ENCODE measurements at places on chromosomes 6 and 20.

DNA sequence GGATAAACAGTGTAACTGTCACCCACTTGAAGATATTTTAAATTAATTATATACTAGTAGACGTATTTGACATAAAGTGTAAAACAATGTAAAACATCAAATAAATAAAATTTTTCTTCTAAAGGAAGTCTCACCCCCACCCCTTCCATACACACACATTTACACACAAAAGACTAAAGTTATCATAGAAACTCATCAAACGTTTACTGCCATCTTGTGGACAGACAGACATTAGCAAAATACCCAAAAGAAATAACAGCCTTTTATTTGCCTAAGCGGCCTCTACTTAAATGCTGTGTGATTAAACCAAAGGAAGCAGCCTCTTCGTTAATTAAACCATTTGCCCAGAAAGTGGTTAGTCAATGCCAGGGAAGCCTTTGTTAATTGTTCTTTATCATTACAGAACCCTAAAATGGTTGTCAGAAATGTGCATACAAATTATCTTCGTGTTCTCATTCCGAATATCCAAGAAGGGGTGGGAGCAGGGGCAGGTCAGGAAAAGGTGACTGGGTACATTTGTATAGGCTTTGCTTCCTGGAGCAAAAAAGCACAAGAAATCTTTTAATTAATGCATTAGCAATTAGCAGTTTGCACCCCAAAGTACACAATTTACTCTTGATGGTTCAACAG, 176.2 kb upstream of the SASH1 start:
- DNase-seq = no peak
- H3K4me3 ChIP-seq = no peak overlapping the region
- H3K27me3 ChIP-seq = no peaks in the 10 kb centered on the region
- H3K4me1 ChIP-seq = no peaks in the 10 kb centered on the region
- no peak overlapping the region for H3K27ac ChIP-seq

DNA sequence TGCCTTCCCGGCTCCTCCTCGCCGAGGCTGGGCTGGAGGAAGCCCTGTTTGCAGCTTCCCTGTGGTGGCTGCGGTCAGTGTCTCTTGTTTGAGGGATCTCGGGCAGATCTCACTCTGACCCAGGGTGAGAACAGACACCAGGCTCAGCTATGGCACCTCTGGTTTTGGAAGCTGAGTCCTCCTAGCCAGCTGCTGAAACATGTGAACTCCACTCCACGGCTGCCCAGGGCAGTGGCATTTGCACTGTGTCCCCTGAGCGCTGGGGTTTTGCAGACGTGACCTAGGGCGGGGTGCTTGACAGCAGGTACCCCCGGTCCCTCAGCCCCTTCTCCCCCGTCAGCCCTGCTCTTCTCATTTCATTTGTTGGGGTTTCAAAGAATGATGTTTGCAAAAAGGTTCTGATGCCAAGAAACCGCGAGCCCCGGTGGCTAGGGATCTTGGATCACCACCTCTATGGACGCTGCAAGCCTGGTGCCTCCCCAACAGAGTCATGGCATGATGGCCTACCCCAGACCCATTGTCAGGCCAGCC, 55.0 kb upstream of the DACT2 start:
- H3K27ac ChIP-seq = no peak overlapping the region
- no peaks in the 10 kb centered on the region for H3K27me3 ChIP-seq
- no peaks in the 10 kb centered on the region for H3K36me3 ChIP-seq
- H3K4me1 ChIP-seq = peaks cover 4% of the 10 kb centered on the region
- no peak for DNase-seq
- no peak overlapping the region for H3K4me3 ChIP-seq

- peak overlapping the region; percentile 81 for H3K4me3 ChIP-seq
- H3K27me3 ChIP-seq = no peaks in the 10 kb centered on the region
- H3K4me1 ChIP-seq = peaks cover 6% of the 10 kb centered on the region
- peak overlapping the region; percentile 91 for H3K27ac ChIP-seq
These were observed 16.6 kb upstream of the TRIM27 start for GRCh38 chr6:28940294-28940857.

DNA sequence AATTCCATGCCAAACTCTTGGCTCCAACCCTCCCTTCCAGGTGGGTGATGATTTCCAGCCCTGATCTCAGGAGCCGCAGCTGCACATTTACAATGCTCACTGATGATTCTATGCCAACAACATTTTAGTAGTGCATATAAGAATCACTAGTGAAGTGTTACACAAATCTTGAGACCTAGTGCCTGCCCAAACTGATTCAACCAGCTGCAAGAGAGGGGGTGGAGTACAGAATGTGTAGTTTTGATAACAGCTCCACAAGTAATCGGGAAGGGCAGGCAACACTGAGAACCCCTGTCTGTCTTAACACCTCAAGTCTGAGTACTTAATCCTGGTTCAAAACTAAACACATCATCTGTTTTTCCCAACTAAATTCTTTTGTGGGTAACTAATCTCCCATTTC, 91.7 kb downstream of the PRDM1 start:
- H3K27ac ChIP-seq = no peak overlapping the region
- H3K4me1 ChIP-seq = no peaks in the 10 kb centered on the region
- DNase-seq = no peak
- H3K27me3 ChIP-seq = no peaks in the 10 kb centered on the region
- H3K36me3 ChIP-seq = no peaks in the 10 kb centered on the region

GRCh38 chr20:9523636-9524035, 9.2 kb downstream of the LAMP5 start:
- H3K36me3 ChIP-seq = no peaks in the 10 kb centered on the region
- no peak overlapping the region for H3K4me3 ChIP-seq
- H3K27ac ChIP-seq = no peak overlapping the region
- H3K27me3 ChIP-seq = no peaks in the 10 kb centered on the region
- no peaks in the 10 kb centered on the region for H3K4me1 ChIP-seq

GRCh38 chr6:15945593-15946159, 183.2 kb upstream of the MYLIP start:
- H3K4me3 ChIP-seq = no peak overlapping the region
- H3K27me3 ChIP-seq = no peaks in the 10 kb centered on the region
- H3K4me1 ChIP-seq = peaks cover 7% of the 10 kb centered on the region
- H3K27ac ChIP-seq = no peak overlapping the region
- no peaks in the 10 kb centered on the region for H3K36me3 ChIP-seq

DNA sequence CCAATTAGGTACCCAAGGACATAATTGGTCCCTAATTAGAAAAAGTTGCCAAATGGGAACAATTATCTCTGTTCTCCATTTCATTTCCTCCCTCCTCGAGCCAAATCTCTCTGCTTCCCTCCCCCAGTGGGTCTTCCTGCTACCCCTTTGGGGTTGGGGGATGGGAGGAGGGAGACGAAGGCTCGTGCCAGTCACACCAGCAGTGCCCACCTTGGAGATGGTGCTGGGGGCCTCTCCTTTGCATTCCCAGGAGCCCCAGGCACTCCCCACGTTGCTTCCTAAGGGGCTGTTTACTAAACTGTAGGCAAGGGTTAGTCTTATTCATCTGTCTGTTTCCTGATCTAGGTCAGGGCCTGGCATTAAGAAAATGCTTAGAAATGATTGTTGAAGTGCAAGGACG, 33.1 kb downstream of the MDFI start:
- no peak for DNase-seq
- no peaks in the 10 kb centered on the region for H3K4me1 ChIP-seq
- no peaks in the 10 kb centered on the region for H3K27me3 ChIP-seq
- no peak overlapping the region for H3K27ac ChIP-seq
- H3K4me3 ChIP-seq = no peak overlapping the region

DNA sequence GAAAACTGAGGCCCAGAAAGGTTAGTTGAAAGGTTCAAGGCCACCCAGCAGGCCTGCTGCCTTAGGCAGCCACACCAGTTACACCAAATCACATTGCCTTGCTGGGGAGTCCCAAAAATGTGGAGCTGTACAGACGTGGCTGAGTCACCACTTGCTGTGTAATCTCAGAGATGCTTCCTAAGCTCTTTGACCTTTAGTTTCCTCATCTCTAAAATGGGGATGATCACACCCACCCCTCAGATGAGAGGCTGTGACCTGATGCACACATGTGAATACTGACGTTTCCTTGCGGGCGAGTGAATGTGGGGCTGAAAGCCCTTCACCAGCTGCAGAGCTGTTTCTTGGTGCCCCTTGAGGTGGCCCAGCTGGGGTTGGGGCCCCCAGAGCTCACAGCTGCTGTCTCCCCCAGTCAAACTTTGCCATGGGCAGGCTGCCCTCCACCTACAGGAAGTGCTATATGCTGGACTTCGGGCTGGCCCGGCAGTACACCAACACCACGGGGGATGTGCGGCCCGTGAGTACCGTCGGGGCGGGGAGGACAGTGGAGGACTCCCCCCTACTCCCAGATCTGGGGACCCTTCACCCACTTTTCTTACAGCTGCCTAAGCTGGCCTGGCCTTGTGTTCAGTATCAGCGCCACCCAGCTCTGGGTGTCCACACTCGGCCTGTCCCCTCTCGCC, 11.0 kb downstream of the TTBK1 start:
- no peaks in the 10 kb centered on the region for H3K4me1 ChIP-seq
- DNase-seq = no peak
- H3K36me3 ChIP-seq = no peaks in the 10 kb centered on the region

DNA sequence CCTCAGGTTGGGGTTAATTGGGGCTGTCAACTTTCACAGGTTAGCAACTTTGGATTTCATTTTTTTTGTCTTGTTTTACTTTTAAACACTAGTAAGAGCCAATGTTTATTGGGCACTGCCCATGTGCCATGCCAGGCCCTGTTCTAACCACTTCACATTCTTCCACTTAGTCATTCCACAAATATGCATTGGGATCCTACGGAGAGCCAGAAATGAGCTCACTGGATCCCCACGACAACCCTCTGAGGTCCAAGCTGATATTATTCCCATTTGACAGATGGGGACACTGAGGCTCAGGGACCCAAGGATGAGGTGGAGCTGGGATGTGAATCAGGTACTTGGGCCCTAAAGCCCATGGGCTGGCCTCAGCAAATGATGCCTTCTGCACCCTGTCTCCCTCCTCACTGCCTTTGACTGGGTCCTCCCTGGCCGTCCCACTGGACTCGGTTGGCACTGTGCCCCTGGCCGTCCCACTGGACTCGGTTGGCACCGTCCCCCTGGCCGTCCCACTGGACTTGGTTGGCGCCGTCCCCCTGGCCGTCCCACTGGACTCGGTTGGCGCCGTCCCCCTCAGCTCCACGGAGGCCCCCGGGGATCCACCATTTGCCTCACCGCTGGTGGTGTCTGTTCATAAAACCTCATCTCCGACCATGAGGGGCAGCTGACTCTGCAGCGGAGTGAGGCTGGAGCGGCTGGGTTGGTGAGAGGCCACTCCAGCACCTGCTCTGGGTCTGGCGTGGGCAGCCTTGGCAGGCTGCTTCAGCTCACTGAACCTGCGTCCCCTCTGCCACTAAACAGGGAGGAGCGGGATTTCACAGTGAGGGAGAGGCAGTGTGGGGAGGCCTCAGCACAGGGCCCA, 4.8 kb upstream of the PMEPA1 start:
- peaks cover 89% of the 10 kb centered on the region for H3K4me1 ChIP-seq
- peak overlapping the region; percentile 40 for H3K4me3 ChIP-seq
- peak overlapping the region; percentile 94 for H3K27ac ChIP-seq
- H3K27me3 ChIP-seq = no peaks in the 10 kb centered on the region
- peak; percentile 48 for DNase-seq

GRCh38 chr20:25136643-25137559, 55.0 kb upstream of the VSX1 start:
- no peaks in the 10 kb centered on the region for H3K4me1 ChIP-seq
- peak; percentile 82 for DNase-seq
- H3K27ac ChIP-seq = no peak overlapping the region
- H3K27me3 ChIP-seq = no peaks in the 10 kb centered on the region
- H3K4me3 ChIP-seq = no peak overlapping the region

DNA sequence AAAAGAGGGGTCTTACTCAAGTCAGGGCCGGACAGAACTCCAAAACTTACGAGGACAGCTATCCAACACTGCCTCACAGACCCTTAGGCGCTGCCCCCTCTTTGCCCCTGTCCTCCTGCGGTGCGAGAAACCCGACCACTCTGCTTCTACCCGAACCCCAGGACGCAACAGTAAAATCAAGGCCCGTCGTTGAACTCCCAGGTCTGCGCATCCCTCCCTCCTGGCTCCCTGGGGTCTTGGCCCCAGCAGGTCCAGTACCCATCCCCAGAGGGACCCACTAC, 6.4 kb downstream of the OLIG3 start:
- H3K4me3 ChIP-seq = no peak overlapping the region
- H3K27me3 ChIP-seq = peaks cover 7% of the 10 kb centered on the region
- H3K27ac ChIP-seq = no peak overlapping the region

GRCh38 chr20:31565699-31566318, 39.3 kb upstream of the ID1 start:
- H3K4me3 ChIP-seq = no peak overlapping the region
- H3K4me1 ChIP-seq = peaks cover 45% of the 10 kb centered on the region
- no peaks in the 10 kb centered on the region for H3K27me3 ChIP-seq
- H3K27ac ChIP-seq = no peak overlapping the region

GRCh38 chr6:148497257-148497656, 154.6 kb downstream of the SASH1 start:
- peak overlapping the region; percentile 33 for H3K27ac ChIP-seq
- no peaks in the 10 kb centered on the region for H3K27me3 ChIP-seq
- DNase-seq = no peak
- no peaks in the 10 kb centered on the region for H3K36me3 ChIP-seq
- H3K4me3 ChIP-seq = no peak overlapping the region
- peaks cover 70% of the 10 kb centered on the region for H3K4me1 ChIP-seq

GRCh38 chr6:124282541-124282940, 478.9 kb downstream of the NKAIN2 start:
- H3K27ac ChIP-seq = no peak overlapping the region
- no peak for DNase-seq
- no peaks in the 10 kb centered on the region for H3K36me3 ChIP-seq
- H3K4me1 ChIP-seq = no peaks in the 10 kb centered on the region
- H3K4me3 ChIP-seq = no peak overlapping the region

- no peak for DNase-seq
- H3K4me1 ChIP-seq = no peaks in the 10 kb centered on the region
- H3K27ac ChIP-seq = no peak overlapping the region
- H3K36me3 ChIP-seq = no peaks in the 10 kb centered on the region
These were observed 20.4 kb upstream of the ANKEF1 start for GRCh38 chr20:10014431-10014830.

DNA sequence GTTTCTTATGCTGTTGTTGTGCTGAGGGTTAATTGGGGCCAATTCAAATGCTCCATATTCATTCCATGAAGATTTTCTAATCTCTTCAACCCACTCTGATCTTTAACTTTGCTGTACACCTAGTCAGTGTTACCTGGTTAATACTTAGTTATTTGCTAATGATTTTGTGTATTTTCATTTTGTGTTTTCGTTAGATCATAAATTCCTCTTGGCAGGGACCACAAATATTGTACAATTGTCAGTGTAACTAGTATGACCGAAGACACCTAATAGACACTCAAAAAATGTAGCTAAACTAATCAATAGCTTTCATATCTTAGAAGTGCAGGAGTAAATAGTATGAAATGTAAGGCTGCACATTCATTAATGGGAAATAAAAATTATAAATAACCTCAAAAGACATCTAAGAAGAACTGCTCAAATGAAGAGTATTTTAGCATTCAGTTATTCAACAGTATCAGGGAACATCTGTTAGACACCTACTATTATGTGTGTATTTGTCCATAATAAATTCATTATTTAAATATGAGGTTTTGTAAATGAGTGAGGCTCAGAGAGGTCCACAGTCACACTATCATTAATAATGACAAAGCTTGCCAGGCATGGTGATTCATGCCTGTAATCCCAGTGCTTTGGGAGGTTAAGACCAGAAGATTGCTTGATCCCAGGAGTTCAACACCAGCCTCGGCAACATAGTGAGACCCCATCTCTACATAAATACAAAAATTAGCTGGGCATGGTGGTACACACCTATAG, 13.4 kb upstream of the HSF2 start:
- H3K27ac ChIP-seq = no peak overlapping the region
- no peak overlapping the region for H3K4me3 ChIP-seq
- H3K36me3 ChIP-seq = no peaks in the 10 kb centered on the region
- H3K27me3 ChIP-seq = no peaks in the 10 kb centered on the region
- DNase-seq = no peak

- no peak overlapping the region for H3K27ac ChIP-seq
- no peaks in the 10 kb centered on the region for H3K4me1 ChIP-seq
- H3K4me3 ChIP-seq = no peak overlapping the region
- no peaks in the 10 kb centered on the region for H3K36me3 ChIP-seq
- no peaks in the 10 kb centered on the region for H3K27me3 ChIP-seq
These were observed 7.1 kb upstream of the ZNF318 start for GRCh38 chr6:43376551-43376981.

Measured in thoracic aorta (tissue), 2 donors.